Sigmoid colon (tissue), 7 donors: ENCODE measurements at places on chromosomes 13 and 19. TPM values are rescaled to one million over a fixed set of nuclear protein-coding genes. Genes with fewer than 3 reads are reported as not detected.

DNA sequence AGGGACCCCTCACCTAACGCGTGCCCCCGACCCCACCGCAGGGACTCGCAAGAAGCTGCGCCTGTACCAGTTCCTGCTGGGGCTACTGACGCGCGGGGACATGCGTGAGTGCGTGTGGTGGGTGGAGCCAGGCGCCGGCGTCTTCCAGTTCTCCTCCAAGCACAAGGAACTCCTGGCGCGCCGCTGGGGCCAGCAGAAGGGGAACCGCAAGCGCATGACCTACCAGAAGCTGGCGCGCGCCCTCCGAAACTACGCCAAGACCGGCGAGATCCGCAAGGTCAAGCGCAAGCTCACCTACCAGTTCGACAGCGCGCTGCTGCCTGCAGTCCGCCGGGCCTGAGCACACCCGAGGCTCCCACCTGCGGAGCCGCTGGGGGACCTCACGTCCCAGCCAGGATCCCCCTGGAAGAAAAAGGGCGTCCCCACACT lies 4.7 kb upstream of the MYBPC2 start:
- H3K36me3 ChIP-seq: no peaks in the 10 kb centered on the region
- peak overlapping the region; percentile 34 for H3K4me3 ChIP-seq
- H3K4me1 ChIP-seq: peaks cover 19% of the 10 kb centered on the region
- DNase-seq: peak; percentile 94
- no peak overlapping the region for H3K27ac ChIP-seq
- peaks cover 53% of the 10 kb centered on the region for H3K27me3 ChIP-seq

ZNF570 gene
- 8.6 TPM for total RNA-seq

CATSPERD gene
- total RNA-seq: not detected

- no peaks in the 10 kb centered on the region for H3K36me3 ChIP-seq
- no peak overlapping the region for H3K27ac ChIP-seq
- no peak for DNase-seq
- H3K4me1 ChIP-seq: no peaks in the 10 kb centered on the region
- H3K27me3 ChIP-seq: no peaks in the 10 kb centered on the region
- H3K4me3 ChIP-seq: no peak overlapping the region
These were observed 14.8 kb upstream of the DNAJC15 start for GRCh38 chr13:43008596-43008995.

GRCh38 chr19:3263866-3264265 lies 39.4 kb downstream of the CELF5 start:
- no peaks in the 10 kb centered on the region for H3K36me3 ChIP-seq
- no peaks in the 10 kb centered on the region for H3K4me1 ChIP-seq
- H3K4me3 ChIP-seq: no peak overlapping the region
- no peak for DNase-seq

LPAR2 gene
- total RNA-seq: 4.2 TPM

RHPN2 gene
- total RNA-seq: 2.6 TPM

DNA sequence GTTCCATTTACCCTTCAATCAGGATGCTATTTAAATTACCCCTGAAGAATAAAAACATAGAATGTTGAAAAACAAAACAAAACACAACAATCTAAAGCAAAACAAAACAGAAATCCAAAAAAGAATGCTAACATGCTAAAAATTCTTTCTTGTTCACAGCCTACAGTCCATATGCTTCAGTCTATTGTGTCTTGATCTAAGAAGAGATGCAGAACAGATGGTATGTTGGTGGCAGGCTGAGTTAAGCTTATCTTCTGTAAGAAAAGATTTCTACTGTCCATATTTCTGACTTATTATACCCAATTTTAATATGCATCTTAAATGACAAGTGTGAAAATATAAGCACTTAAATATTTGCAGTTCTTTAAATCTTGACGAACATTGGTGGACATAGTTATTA lies 356.1 kb upstream of the SLITRK1 start:
- H3K27me3 ChIP-seq: no peaks in the 10 kb centered on the region
- H3K36me3 ChIP-seq: no peaks in the 10 kb centered on the region
- no peak overlapping the region for H3K27ac ChIP-seq
- no peak overlapping the region for H3K4me3 ChIP-seq
